ENCODE measurements at places on chromosomes 11 and 22.

DNA sequence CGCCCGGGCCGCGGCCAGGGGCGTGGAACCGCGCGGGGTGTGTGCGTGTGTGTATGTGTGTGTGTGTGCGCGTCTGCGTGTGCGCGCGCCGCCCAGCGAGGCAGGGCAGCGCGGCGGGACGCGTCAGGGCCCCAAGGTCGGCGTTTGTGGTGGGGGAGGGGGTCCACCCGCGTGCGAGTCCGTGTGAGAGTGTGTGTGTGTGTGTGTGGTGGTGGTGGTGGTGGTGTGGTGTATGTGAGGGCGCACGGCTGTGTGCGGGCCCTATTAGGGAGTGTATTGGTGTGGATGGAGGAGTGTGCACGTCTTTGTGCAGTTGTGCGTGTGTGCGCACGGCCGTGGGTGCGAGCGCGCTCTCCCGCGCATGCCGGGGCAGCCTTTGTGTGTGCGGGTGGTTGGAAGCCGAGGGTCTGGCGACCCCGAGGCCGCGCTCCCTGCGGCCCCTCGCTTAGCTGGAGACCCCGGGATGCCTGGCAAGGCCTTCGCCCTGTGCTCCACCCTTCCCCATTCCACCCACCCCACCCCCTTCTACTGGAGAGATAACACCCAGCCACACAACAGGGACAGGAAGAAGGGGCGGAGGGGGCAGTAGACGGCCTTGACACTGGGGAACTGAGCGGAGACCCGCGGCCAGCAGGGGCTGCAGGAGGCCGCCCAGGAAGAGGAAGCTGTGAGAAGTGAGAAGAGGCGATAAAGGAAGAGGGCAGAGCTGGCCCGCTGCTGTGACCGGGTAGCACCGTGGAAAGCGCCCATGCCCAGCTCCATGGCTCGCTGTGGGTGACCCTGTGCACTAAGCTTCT lies 528 bp upstream of the ARRB1 start:
- DNase-seq = peak; percentile 59

DNA sequence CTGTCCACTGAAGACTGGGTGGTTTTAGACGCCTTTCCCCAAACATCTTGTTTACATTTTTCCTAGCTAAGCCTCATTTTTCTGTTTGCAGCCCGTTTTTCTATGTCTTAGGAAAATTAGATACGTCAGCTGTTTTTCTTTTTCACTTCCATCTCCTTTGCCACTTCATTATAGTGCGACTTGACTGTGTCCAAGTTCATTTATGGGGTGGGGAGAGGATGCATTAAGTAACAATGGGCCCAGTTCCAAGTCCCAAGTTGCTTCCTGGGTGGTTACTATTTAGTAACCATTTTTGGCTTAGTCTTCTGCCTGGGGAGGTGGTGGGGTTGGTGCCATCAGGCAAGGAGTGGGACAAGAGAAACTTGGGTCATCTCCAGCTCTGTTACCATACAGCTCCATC lies 83.0 kb downstream of the TRAF6 start:
- DNase-seq = no peak

DNA sequence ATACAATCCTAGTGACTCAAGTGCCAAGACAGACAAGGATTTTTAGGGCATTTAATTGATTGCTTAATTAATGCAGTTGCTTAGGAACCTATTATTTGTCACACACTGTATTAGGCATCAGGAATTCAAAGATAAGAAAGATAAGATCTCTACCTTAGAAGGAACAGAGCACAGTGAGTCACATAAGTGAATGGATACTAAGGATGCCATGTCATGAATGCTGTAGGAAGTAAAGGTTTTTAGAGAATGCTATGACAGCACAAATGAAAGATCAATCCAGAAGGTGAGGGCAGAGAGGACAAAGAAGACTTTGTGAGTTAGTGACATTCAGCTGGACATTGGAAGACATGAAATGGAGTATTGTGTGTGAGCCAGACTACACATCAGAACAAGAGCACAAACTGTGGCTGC lies 147.9 kb upstream of the DDI1 start:
- no peak for DNase-seq

GRCh38 chr11:44690651-44691050 lies 36.1 kb upstream of the TSPAN18 start:
- no peak for DNase-seq

- peak; percentile 19 for DNase-seq
Measured at GRCh38 chr11:17036666-17037658, 22.7 kb upstream of the PLEKHA7 start.

DNA sequence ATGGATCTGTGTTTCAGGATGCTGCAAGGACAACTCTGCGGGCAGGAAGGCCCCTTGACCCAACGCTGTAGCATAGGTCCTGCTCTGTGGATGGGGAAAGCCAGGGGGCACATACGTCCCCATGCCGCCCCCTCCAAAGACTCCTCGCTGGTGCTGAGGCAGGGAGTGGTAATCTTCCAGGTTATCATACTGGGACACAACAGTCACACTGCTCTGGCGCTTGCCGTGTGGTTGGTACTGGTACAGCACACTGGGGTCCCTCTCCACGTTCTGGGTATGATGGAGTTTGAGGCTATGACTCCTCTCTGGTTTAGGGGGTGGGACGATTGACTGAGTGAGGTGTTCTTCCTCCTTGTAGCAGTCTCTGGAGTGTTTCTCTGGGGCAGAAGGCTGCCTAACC lies 26.2 kb upstream of the TP53AIP1 start:
- no peak for DNase-seq

DNA sequence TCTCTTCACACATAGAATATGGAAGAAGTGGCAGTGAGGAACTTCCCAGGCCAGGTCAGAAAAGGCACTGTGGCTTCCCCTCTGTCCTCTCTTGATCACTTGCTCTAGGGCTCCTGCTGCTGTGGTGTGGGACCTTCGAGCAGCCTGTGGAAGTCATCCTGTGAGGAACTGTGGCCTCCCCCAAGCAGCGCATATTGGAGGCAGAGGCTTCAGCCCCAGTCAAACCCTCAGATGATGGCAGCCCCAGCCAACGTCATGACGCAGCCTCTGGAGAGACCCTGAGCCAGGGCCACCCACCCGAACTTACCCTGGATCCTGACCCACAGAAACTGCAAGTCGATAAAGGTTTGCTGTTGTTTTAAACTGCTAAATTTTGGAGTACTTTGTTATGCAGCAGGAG lies 444.9 kb downstream of the TBC1D22A start:
- DNase-seq = no peak

DNA sequence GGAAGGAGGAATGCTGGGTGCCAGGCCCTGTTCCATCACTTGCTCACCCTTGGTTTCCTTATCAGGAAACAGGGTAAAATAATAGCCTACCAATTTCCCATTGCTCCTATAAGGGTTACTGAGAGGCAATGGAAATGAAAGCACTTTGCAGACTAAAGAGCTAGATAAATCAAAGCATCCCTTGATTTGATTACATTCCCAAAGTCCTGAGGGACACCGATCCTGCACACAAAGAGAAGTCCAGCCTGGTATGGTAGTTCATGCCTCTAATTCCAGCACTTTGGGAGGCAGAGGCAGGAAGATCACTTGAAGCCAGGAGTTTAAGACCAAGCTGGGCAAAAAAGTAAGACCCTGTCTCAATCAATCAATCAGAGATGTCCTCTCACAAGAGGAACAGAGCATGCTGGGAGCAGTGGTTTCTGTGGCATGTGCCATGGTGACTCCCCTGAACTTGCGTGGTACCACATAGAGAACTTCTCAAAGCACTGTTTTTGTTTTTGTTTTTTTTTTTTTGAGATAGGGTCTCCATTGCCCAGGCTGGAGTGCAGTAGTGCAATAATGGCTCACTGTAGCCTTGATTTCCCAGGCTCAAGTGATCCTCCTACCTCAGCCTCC lies 10.7 kb downstream of the TBC1D10A start:
- no peak for DNase-seq

GRCh38 chr11:128026596-128026995 lies 560.8 kb downstream of the ETS1 start:
- DNase-seq = no peak

DNA sequence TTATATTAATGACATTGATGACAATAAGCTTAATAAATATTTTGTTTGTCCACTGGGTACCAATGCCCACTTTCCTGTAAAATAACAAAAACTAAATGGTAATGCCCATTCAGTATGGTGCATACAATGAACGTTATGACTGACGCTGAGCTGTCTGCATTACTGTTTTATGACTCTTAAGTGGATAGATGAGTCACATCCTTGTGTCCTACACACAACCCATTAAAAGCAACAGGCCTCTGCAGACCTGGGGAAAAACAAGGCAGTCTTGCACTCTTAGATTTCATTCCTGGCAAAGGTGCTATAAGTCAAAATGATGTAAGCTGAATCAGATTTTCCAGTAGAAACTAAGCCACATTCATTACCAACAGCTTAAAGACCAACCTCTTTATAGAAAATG lies 176.3 kb upstream of the TMEM45B start:
- DNase-seq = peak; percentile 56

DNA sequence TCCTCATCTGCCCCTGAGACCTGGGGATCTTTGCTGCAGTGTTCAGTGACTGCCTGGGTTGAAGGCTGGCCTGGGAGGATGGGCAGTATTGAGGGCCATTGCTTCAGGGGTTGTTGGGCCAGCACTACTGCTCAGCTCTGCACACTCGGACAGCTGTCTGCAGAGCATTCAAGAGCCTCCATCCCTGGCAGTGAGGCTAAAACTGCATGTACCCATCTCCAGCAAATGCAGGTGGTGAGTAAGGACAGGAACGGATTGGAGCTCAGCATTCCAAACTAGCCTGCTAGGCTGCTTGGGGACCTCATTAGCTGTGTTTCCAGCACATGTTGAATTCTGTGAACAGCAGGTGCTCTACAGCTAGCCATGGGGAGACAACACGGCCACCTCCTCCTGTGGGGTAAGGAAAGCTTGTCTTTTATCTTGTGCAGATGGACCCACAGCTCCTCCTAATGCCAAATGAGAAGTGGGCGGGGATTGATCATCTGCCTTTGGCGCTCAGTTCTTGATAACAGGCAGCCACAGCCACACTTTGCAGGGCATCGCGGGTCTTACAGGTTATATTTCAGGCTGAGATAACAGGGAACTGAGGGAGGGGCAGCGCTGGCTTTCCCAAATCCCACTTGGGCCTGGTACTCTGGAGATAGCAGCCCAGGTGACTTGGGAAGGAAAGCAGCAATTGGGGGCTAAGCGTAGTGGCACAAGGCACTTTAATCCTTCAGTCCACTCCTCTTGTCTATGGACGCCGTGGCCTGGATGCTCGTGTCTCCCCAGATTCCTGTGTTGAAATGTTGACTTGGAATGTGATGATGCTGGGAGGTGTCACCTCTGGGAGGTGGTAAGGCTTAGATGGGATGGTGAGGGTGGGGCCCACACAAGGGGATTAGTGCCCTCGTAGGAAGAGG lies 254.5 kb upstream of the B3GAT1 start:
- no peak for DNase-seq

GRCh38 chr11:28107191-28107749 lies 686 bp downstream of the KIF18A start:
- peak; percentile 20 for DNase-seq

DNA sequence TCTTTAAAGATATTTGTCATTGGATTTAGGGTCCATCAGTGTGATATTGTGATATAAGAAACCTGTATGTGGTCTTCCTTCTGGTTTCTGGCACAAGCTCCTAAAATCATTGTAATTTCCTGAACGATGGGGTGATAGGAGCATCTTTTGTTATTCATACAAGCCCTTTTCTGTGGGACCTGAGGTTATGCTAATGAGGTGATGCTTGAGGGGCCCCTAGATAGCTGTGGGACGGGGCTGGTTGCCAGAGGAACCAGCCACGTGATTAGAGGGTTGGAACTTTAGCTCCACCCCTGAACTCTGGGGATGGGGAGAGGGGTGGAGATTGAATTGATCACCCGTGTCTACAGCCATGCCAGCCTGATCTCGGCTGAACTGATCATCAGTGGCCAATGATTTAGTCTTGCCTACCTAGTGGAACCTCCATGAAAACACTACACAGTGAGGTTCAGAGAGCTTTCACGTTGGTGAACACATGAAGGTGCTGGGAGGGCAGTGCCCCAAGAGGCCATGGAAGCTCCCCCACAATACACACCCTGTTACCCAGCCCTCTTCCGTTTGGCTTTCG lies 62.8 kb downstream of the BCR start:
- peak; percentile 70 for DNase-seq

GRCh38 chr11:28760676-28761390 lies 652.6 kb downstream of the METTL15 start:
- DNase-seq = no peak

GRCh38 chr11:78424334-78425270 lies 7.0 kb upstream of the GAB2 start:
- no peak for DNase-seq

GRCh38 chr22:45212306-45212709 lies 28.4 kb downstream of the KIAA0930 start:
- no peak for DNase-seq

DNA sequence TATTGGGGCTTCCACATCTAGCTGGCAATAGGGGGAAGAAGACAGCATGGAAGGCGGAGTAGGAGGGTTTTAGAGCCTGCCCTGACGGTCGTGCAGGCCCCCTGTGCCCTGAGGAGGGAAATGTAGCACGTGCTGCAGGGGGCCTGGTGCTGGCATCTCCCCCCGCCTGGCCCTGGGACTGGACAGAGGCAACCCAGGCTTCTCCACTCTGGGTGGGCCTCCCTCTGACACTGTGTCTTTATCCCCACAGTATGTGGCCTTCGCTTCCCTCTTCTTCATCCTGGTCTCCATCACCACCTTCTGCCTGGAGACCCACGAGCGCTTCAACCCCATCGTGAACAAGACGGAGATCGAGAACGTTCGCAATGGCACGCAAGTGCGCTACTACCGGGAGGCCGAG lies 36.8 kb downstream of the KCNC1 start:
- no peak for DNase-seq

GRCh38 chr11:125345421-125346178 lies 150.5 kb downstream of the FEZ1 start:
- DNase-seq = peak; percentile 57

DNA sequence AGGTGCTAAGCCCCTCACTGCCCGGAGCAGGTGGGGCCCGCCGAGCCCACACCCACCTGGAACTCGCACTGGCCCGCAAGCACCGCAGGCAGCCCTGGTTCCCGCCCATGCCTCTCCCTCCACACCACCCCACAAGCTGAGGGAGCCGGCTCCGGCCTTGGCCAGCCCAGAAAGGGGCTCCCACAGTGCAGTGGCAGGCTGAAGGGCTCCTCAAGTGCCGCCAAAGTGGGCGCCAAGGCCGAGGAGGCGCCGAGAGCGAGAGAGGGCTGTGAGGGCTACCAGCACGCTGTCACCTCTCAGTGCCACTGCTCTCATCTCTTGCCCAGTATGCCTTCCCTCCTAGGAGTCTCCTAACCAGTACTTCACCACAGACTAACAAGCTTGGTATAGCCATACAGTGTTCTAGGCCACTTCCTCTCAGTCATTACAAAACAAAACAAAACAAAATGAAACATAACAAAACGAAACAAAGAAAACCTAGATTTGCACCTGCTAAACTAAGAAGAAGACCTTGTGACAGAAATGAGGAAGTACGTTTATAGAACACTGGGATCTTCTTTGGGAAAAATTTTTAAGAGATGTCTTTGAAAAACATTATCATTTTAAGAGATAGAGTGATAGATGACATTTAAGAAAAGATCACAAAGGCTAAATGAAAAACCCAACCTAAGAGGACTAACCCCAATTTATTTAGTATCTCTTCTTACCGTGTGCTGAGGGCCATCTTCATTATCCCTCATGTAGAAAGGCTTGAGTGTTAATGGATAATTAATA lies 47.7 kb upstream of the GAB2 start:
- DNase-seq = peak; percentile 18
